ENCODE measurements at places on chromosomes 2 and 18.
A peak's percentile ranks its signal among the peaks of the same experiment; 100 is the strongest.

- peak; percentile 65 for DNase-seq
Measured at GRCh38 chr2:238459081-238459629, 32.4 kb downstream of the ASB1 start.

DNA sequence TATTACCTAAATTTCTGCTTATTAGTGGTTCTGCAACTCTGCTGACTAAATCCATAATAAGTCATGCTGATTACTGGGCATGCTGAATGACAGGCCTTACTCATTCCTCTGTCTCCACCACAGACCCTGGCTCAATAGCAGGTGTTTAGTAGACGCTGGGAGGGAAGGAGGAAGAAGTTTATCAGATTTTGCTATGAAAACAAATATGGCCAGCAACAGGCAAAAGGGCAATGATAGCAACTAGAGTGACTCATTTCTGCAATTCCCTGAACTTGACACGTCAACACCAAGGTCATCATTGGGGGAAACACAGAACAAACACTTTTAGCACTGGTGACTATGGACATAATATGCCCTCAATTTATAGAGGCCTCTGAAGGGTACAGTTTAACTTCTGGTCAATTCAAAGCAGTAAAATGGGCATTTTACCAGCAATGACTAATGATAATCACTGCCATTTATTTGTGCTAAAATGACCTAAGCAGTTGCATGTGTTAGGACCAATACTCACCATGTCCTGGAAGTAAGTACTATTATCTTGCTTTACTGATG is 35.2 kb downstream of the TMEM163 start:
- no peak for DNase-seq

DNA sequence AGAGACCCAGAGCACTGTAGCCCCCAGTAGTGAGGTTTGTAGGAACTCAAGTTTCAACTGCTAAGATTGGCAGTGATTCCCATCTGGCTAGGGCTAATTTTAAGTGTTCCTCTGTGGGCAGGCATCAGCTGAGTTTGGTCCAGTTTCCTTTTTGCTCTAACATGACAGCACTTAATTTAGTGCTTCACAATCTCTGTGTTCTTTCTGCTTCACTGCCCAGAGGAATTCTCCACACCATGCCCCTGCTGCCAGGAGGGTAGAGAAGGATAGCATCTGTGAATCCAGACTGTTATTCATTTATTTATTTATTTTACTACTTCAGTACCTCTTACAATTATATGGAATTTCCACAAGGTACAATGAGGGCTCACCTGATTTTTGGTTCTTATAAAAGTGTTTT is 549.9 kb upstream of the FSIP2 start:
- DNase-seq: no peak

- DNase-seq: no peak
Measured at GRCh38 chr18:58882044-58882443, 17.4 kb downstream of the ZNF532 start.

GRCh38 chr18:7957297-7957696 is 390.2 kb downstream of the PTPRM start:
- no peak for DNase-seq

DNA sequence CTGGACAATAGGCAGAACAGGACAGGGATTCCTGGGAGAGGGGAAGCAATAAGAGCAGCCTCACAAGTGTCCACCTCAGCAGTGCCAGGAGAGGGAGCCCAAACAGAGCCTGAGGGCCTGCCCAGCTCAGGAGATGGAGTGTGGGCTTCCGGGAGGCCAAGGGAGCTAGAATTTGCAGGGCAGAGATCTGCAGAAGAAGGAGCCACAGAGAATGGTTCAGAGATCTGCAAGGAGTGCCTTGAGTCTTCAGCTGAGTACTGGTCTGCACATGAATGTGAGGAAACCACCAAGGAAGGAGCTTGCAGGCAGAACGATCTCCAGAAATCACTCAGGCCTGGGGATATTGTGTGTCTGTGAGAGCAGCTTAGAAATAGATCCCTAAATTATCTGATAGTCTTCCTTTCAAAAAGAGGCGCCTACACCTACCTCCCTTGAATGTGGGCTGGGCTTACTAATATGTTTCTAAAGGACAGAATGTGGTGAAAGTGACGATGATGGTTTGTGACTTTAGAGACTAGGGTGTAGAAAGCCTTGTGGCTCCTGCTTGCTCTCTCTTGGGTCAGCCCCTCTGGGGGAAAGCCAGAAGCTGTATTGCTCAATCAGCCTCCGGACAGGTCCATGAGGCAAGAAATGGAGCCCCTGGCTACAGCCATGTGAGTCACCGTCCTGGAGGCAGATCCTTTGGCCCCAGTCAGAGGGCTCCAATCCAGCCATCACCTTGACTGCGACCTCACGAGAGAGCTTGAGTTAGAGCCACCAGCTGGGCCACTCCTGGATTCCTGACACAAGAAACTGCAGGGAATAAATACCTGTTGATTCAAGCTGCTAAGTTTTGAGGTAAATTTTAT is 7.6 kb upstream of the LPIN1 start:
- DNase-seq: peak; percentile 51

GRCh38 chr2:123958011-123958410 is 67.1 kb upstream of the CNTNAP5 start:
- DNase-seq: no peak

GRCh38 chr18:43661570-43661969 is 384.3 kb upstream of the SYT4 start:
- no peak for DNase-seq

GRCh38 chr18:10228326-10228725 is 226.1 kb upstream of the APCDD1 start:
- no peak for DNase-seq

DNA sequence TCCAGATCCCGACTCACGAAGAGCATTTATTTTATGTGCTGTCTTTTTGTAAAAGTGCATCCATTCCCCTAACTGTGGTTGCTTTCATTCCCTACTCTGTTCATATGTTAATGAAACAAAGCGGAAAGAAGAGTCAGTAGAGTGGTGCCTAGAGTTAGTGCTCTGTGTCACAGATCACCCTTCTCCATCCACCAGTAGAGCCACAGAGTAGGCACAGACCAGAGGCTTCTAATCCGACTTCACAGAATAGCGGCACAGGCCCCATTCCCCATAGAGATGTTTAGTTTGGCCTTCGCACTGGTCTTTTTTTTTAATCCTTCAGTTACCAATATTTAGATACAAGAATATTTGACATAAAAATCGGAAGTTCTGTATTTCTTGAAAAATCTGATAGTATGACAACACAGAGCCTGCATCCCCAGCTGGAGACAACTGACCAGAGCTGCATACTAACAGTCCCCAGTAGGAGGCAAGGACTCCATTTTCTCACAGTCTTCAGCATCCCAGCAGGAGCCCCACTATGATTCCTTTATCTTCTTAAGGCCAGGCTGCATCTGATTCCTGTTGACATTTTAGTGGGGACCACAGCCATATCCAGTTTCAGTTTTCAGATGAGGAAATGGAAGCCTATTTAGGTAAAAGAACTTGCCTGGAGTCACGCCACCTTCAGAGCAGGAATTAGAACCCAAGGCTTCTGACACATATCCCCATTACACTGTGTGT is 7.0 kb downstream of the G6PC2 start:
- no peak for DNase-seq

- no peak for DNase-seq
Measured at GRCh38 chr18:25279133-25279532, 72.8 kb downstream of the ZNF521 start.

GRCh38 chr2:191526091-191526490 is 151.8 kb upstream of the NABP1 start:
- no peak for DNase-seq

- no peak for DNase-seq
Measured at GRCh38 chr18:50090370-50091312, 104.3 kb downstream of the MYO5B start.

GRCh38 chr18:62262061-62262460 is 63.0 kb upstream of the TNFRSF11A start:
- DNase-seq: no peak

DNA sequence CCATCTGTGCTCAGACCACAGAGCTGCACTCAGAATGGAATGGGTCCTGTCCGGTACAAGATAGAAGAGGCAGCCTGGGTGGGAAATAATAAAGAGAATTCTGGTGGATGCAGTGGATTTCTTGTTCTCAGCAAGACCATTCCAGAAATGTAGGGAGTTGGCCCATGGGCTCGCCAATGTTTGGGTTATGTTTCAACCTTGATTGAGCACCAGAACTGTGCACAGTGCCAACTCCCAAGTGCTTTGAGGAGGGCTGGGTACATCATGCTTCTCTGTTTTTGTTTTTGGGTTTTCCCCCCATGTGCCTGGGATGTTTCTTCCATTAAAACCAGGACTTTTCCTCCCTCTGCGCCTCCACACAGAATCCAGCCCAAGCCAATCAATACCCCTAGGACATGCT is 304.1 kb downstream of the TNS1 start:
- DNase-seq: no peak

GRCh38 chr2:134402410-134402809 is 148.5 kb downstream of the MGAT5 start:
- DNase-seq: no peak

GRCh38 chr2:211455216-211455841 is 898.9 kb downstream of the CPS1 start:
- peak; percentile 79 for DNase-seq

GRCh38 chr2:62920070-62920469 is 130.6 kb upstream of the OTX1 start:
- no peak for DNase-seq

DNA sequence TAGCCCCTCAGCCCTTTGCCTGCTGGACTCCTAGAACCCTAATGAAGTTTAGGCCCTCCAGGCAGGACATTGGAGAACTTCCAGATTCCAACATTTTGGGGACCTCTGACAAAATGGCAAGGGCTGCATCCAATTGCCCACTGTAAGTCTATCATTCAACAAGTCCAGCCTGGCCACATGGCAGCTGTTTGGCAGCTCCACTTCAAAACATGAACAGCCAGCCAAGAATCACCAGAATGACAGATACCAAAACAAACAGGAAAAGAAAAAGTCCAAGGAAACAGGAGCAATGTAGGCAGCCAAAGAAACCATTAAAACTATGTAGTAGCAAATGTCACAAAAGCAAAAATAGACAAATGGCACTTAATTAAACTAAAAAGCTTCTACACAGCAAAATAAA is 25.5 kb downstream of the SLC4A5 start:
- peak; percentile 35 for DNase-seq

- DNase-seq: no peak
Measured at GRCh38 chr2:182359990-182360662, 66.7 kb downstream of the PDE1A start.

DNA sequence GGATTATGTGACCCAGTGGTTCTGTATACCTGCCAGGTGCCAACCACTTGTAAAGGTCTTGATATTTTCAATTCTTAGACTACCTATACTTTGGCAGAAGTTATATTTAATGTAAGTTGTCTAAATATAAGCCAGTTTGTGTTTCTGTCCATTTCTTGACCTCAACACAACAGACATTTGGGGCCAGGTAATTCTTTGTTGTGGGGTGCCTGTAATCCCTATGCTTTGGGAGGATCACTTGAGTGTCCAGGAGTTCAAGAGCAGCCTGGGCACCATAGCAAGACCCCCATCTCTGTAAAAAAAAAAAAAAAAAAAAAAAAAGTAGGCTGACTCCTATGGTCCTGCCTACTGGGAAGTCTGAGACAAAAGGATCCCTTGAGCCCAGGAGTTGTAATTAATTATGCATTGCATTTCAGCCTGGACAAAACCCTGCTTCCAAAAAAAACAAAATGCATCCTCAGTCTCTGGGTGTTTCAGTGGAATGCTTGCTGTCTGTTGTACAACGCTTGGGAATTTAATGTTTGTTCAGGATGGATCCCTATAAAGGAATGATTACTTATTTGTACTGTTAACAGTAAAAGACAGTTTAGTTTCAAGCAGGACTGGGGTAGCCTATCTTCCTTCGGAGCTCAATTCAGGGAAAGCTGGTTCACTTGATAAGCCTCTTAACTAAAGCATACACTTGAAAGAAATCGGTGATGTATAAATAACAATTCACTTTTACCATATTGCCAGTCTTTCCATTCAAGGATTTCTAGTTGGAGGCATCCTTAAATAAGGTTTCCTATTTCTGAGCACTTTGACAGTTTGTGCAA is 3.4 kb downstream of the RPS27A start:
- DNase-seq: no peak

DNA sequence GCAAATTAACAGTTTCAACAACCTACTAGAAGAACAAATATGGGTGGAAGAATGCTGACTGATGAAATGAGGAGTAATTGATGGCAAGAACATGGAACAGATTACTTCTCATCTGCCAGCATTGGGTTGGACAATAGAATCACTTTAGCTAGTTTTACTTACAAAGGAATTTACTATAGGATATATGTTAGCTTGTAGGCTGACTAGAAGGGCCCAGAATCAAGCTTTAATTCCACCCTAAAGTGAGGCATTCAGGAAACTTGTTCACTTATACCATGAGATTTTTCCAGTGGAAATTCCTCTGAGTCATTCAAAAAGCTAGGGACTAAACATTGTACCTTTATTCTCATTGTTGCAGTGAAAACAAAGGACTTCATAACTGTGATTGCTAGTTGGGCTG is 5.0 kb upstream of the ZSWIM2 start:
- DNase-seq: no peak

DNA sequence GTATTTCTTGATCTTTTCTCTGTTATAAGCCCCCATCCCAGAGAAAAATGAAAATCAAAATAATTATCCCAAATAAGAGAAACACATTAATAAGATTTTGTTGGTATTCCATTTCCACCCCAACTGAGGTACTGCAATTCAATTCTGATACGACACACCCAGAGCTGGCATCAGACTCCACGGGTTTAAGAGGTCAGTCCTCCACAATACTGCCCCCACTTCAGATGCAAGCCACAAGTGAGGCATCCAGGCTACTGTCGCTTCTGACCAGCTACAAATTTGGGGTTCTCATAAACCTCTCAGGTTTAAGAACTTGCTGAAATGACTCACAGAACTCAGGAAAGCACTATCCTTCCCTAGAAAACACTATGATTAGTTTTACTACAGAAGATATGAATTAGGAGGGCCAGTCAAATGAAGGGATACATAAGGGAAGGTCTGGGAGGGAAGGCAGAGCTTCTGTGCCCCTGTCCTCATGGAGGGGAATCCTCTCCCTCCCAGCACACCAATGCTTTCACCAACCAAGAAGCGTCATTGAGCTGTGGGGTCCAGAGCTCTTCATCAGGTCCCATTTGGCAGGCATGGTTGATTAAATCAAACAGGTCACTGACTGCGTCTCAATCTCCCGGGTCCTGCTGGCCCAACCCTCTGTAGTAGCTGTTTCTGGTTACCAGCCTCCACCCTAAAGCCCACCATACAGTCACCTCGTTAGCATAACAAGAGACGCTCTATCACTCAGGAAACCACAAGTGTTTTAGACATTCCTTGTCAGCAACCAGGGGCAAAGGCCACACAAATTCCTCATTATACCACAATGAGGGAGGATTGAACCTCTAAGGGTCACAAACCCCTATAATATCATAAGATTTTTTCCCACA is 46.2 kb downstream of the IWS1 start:
- no peak for DNase-seq

DNA sequence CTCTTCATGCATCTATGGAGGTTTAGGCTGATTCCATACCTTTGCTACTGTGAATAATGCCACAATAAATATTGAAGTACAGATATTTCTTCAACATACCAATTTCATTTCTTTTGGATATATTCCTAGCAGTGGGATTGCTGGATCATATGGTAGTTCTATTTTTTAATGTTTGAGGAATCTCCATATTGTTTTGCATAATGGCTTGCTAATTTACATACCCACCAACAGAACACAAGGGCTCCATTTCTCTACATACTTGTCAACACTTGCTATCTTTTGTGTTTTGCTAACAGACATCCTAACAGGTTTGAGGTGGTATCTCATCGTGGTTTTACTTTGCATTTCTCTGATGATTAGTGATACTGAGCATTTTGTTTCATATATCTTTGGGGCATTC is 253.2 kb downstream of the ZNF804A start:
- no peak for DNase-seq

- no peak for DNase-seq
Measured at GRCh38 chr2:237665713-237666143, 38.3 kb downstream of the LRRFIP1 start.

GRCh38 chr2:224650815-224651439 is 65.2 kb downstream of the CCDC195 start:
- peak; percentile 75 for DNase-seq

Measured in Ammon's horn (tissue), 1 donor.